NCI-H748 treated with DMSO at 0.1 percent for 48 hours (cell line): ENCODE measurements at places on chromosomes 1 and 21.

- DNase-seq, result no peak
These were observed 10.9 kb downstream of the LRRC71 start for GRCh38 chr1:156931211-156931952.

GRCh38 chr21:34514576-34515115 lies 2.6 kb upstream of the KCNE1 start:
- DNase-seq, result no peak

- no peak for DNase-seq
These were observed 5.9 kb downstream of the SELENON start for GRCh38 chr1:25805863-25806225.

DNA sequence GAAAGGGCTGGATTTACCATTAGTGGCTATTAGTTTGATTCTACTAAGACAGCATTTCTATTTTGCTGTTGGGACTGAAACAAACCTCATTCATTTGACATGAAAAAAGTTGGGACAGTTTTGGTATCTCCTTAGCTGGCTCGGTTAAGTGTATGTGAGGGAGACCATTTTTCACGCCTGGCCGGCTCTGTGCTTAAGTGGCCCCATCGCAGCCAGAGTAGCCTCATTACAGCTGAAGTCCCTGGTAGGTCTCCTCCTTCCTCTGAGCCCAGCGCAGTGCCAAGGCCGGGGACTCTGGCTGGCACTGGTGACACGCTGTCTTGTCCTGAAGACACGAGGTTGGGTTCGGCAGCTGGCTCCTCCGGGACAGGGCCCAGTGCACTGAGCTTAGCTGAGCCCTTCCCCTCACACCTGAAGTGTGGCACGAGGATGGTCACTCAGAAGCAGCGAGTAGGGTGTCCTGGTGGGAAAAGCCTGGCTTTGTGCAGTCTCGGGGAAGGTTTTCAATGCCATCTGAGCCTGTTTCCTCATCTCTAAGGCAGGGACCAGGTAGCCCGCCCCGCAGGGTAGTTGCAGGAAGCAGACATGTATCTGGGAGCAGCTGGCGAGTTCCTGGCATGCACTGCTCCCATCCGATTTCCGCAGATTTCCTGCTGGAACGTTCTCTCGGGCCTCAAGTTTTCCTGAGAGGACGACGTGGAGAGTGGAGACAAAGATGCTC lies 196.5 kb downstream of the DYRK1A start:
- no peak for DNase-seq

DNA sequence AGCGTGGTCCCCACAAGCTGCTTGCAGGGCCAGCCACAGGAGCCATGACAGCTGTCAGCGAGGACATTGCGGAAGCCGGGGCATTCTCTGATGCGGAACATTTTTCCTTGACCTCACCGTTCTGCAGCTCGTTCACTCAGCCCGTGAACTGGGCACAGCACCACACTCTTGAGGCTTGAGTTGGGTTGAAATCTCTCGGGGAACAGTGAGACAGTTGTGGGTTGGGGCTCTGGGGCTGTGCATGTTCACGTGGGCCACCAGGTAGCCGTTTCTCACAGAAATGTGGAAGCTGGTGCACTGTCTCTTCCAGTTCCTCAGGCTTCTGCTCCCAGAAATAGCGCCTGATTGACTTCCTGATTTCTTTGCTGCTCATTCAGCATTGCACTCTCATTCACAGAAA lies 69.8 kb downstream of the SPSB1 start:
- DNase-seq, result no peak

DNA sequence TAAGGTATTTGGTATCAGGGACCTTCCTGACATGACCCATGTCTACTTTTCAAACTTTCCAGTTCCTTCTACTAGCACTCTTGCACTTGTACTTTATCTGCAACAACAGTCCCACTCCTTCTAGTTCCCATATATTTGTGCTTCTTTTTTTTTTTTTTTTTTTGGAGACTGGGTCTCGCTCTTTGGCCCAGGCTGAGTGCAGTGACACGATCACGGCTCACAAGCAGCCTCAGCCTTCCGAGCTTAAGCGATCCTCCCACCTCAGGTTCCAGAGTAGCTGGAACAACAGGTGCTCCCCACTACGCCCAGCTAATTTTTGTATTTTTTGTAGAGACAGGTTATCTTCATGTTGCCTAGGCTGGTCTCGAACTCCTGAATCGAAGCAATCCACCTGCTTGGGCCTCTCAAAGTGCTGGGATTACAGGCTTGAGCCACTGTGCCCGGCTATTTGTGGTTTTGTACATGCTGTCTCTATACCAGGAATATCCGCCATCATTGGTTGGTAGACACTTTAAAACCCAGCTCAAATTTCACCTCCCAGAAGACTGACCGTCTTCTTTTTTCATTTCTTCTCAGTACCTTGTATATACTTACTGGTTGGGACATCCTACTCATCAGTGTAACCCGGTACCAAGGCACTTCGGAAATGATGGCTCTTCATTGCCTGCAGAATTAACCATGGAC lies 1.1 kb downstream of the ZMYM1 start:
- DNase-seq, result no peak

GRCh38 chr1:32127409-32128198 lies 19.7 kb downstream of the KPNA6 start:
- no peak for DNase-seq

DNA sequence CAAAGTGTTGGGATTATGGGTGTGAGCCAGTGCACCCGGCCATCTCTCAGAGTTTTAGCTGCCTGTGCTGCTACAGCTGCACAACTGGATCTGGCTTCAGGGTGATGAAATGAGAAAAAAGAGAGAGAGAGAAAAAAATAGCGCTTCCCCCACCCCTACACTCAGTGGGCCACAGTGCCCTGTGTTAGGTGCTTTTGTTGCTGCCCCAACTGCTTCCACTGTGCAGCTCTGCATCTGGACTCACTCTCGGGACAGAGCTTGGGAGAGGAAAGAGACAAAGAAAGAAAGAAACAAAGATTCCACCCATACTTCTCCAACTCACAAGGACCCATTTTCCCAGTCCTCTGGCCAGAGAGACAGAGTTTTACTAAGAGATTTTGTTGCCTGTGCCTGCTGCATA lies 50.4 kb downstream of the INAVA start:
- no peak for DNase-seq

DNA sequence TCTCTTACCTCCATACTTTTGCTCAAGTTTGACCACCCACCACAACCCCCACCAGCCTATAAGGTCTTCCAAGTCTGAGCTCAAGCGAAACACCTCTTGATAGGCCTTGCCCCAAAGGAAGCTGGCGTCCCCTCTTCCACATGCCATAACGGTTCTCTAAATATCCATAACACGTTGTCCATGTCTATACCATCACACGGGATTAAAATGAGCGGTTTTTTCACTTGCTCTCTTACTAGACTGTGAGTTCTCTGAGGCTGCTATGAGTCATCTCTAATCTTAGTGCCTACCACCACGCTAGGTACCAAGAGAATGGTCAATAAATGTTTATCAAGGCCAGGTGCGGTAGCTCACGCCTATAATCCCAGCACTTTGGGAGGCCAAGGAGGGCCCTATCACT lies 41.0 kb downstream of the WASF2 start:
- DNase-seq, result no peak

- DNase-seq, result peak; percentile 80
These were observed 89.7 kb downstream of the BCAR3 start for GRCh38 chr1:93591676-93592550.
